ENCODE measurements at places on chromosomes 16 and 17.

DNA sequence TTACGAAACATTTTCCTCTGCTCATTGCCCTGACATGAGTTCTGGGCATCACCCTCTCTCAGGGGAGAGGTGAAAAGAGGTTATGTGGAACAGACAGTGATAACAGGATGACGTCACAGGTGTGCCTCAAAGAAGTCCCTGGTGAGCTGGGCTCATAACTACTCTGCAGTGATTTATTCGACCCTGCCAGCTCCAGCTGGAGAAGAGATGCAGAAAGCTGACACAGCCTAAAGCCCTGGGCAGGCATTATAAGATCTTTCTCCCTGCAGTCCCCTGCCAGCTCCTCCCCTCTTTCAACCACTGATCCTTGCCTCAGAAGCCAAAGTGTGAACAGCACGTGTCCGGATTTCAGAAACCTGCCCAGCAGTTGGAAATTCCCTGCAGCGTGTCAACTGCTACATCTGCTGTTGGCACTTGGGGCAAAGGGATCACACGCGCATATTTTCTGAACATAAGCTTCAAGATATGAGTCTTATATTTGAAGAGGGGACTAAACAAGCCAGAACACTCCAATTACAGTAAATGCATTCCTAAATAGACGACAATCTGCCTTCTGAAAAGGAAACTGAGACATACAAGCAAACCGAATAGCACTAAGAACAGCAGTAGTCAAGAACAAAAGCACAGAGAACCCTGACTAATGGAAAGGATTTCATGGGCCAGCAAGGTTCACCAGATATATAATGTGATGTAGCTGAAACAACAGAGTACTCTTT lies 80.5 kb downstream of the SMG6 start:
- DNase-seq: no peak

DNA sequence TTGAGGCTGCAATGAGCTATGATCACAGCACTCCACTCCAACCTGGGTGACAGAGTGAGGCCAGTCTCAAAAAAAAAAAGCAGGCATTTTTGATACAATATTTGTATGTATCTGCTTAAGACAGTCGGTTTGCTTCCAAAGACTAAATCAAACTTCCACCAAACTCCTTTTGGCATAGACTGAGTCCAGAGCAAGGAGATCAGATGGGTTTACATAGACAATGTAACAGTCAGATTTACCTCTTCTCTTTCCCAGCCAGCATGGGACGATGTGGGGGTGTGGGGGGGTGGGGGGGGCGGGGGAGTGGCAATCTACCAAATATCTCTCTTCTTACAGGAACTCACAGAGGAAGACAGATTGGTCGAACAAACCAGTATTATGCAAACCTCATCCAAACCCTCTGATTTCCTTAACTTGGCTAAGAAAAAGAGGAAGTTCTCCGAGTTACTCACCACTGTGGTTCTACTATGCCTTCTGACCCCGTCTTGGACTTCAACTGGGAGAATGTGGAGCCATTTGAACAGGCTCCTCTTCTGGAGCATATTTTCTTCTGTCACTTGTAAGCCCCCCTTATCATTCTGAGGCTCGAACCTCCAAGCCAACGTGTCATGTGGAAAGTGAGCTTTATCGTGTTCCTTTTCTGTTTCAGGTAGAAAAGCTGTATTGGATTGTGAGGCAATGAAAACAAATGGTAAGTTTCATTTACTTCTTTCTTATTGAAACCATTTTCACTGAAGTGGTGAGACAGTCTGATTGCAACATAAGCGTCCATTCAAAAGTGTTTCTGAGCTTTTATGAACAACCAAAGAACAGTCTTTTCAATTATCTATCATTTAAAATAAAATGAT lies at the start of gene MILR1:
TSS of gene MILR1 (plus strand) at position 451 of the 848 bp plus-strand sequence. CDS start at position 505, 54 bp downstream.
- peak; percentile 81 for DNase-seq

- DNase-seq: no peak
These were observed 8.8 kb downstream of the SBK1 start for GRCh38 chr16:28301154-28301553.

DNA sequence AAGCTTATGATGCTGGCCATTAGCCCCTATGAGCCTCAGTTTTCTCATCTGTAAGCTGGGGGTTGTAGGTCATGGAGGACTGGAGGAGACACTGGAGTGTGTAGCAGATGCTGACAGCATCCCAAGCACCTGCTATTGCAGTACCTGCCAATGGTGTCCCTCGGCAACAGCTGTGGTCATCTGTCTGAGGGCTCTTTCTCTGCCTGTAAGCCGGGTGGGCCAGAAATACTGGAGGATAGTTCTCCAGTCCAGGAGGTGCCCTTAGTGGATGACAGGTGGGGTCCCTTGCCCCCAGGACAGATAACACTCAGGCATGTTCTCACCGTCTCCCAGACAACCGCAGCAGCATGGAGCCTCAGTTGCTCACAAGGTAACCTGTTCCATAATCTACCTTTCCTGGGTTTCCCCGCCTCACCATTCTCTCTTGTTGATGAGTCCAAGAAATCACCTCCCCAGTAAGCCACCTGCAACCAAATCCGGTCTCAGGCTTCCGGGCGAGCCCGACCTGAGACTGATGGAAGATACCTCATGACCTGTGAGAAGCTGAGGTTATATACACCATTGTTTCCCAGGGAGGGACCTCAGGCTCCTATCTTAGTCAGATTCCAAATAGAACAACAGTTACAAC lies 23.8 kb downstream of the NLRP1 start:
- no peak for DNase-seq

DNA sequence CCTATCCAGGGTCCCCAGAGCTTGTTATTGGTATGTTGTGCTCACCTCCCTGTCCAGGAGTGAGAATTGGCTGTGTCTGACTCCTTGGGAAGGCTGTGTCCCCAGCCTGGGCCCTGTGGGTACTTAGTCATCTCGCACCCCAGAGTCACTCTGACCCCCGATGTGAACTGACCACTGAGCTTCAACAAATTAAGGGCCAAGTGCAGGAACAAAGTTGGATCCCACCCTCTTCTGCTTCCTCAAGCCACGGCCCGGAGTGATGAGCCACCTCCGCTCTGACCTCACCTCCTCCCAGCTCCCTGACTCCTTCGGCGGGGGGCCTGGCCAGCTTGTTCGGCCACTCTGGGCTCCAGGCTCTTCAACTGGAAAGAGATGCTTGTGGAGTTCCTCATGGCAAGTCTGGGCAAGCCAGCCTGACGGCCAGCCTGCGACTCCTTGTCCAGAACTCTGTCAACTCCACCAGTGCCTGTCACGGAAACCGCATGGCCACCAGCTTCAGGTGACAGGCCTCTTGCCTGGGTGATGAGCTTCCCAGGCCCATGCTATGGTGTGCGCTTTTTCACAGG lies 22.3 kb upstream of the MPRIP start:
- no peak for DNase-seq

- DNase-seq: peak; percentile 22
These were observed 87.8 kb upstream of the NOL11 start for GRCh38 chr17:67629971-67630320.

DNA sequence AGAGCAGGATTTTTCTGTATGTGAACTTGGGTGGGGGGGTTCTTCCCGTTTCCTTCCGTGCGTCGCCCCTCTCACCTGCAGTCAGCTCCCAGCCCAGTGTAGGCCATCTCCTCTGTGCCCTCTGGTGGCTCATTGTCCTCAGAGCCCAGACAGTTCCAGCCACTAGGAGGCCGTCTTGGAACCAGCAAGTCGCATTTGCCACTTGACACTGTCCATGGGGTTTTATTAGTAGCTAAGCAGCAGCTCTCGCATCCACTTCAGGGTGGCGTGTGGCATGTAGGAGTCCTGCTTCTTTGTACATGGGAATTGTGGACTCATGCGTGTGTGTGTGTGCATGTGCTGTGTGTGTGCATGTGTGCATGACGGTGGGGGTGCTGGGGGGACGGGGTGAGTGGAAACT lies 74.0 kb downstream of the SEC14L1 start:
- peak; percentile 71 for DNase-seq

GRCh38 chr17:42345396-42346073 lies 42.7 kb downstream of the STAT3 start:
- DNase-seq: no peak

- DNase-seq: no peak
These were observed 79.5 kb downstream of the CA4 start for GRCh38 chr17:60229188-60229802.

DNA sequence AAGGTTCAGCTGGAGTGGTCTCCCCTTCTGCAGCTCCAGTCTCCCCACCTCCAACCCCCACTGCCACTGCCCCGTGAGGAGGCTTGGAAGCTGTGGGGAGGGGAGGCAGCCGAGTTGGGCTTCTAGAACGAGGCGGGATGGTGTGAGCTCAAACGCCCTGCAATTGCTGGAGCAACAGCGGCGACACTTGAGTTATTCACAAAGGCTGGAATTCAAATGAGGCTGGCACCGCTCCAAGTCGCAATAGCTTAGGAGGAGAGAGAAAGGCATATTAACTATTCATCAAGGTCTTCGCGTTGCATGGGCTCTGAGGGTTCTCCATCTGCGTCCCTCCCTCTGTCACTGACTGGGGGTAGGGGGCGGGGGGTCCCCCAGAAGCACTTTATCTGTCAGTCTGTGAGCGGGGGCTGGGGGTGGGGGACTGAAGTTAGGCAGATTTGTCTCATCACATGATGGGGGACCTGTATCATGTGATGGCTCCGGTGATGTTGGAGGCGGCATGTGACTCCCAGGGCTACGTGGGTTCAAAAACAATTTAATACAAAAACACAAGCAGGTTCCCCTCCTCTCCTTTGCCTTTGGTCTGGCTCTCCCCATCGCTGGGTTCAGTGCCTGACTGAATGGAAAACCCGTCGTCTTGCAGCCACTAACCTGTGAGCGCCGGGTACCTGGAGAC lies 70.5 kb downstream of the RBBP6 start:
- peak; percentile 26 for DNase-seq

DNA sequence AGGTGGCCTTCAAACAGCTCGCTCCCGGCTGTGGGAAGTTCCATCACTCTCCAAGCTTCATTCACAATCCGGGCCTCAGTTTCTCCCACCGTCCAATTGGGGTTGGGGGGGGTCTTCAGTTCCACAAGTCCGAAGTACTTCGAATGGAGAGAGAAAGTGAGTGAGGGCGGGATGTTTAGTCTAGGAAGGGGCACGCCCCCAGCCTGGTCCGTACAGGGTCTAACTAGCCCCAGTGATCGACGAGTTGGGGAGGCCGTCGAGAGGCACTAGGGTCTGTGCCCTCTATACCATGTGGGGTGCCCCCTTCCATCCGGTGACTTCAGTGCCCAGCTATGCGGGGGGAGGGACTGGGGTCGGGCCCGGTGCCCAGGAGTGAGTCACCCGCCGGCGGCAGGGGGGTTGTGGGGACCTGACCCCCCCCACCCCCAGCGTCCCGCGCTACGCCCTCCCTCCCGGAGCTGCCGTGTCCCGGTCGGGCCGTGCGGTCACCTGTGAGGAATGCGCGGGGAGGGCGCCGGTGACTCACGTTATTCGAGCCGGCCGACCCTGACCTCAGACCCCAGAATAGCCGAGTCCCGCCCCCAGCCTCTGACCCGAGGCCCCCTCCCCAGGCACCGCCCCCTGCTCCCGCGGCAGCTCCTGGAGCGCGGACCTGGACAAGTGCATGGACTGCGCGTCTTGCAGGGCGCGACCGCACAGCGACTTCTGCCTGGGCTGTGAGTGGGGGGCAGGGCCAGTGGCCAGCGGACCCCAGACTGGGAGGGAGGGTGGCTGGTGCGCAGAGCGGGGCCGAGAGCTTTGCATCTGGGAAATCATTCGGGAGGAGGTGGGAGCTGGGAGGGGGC lies 658 bp downstream of the TNFRSF12A start:
- peak; percentile 58 for DNase-seq

DNA sequence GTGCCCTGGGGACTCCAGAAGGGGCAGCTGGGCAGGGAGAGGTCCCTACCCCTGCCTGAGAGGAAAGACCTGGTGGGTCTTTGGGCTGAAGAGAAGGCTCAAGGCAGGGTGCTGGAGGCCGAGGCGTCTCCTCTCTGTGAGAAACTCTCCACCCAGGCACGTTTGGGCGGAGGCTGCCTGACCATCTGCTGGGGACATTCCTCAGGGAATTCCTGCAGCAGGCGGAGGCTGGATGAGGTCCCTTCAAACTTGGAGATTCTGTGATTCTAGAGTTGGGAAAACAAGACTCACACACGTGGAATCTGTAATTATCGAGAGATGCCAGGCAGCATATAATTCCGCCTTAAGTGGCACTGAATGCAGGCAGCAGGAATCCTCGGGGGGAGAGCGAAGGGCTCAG lies 21.1 kb upstream of the PHF12 start:
- DNase-seq: no peak

GRCh38 chr17:56918916-56919315 lies 5.1 kb upstream of the TRIM25 start:
- peak; percentile 43 for DNase-seq

- DNase-seq: no peak
These were observed 14.6 kb upstream of the CNGB1 start for GRCh38 chr16:57985204-57986181.

GRCh38 chr16:56726926-56727325 lies 3.0 kb upstream of the NUP93 start:
- DNase-seq: no peak

GRCh38 chr17:31674305-31674704 lies 184.7 kb downstream of the COPRS start:
- no peak for DNase-seq

DNA sequence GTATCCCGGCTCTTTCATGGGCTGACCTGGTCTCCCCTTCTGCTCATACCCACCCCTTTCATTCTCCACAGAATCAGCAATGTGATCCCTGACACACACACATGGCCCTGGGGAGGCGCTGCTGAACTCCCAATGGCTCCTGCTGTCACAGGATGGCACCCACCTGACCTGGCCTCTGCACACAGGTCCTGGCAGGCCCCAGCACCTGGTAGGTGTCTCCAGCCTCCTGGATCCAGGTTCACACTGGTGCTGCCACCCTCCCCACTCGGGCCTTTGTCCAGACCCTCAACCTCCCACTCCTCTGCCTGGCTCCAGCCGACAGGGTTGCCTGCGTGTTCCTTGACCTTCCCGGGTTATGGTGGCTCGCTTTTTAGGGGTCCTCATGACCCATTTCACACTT lies 1.3 kb upstream of the CD300C start:
- DNase-seq: no peak

DNA sequence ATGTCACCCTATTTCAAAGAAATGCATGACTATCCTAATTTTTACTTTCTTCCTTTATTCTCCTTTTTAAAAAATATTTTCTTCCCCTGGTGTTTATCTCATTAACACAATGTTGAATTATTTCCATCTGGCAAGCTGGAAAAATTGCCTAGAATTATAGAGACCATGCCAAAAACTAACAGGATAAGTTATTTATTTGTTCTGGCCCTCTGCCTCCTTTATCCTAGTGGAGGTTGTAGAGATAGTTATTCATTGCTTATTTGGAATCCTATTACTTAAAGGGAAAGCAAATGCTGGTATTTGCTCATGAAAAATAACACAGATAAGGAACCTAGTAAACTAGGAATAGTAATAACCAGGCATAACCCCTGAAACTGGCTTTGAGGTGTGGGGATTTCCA lies 684.9 kb upstream of the KIF2B start:
- no peak for DNase-seq
